ENCODE measurements at places on chromosomes 7 and 10.

DNA sequence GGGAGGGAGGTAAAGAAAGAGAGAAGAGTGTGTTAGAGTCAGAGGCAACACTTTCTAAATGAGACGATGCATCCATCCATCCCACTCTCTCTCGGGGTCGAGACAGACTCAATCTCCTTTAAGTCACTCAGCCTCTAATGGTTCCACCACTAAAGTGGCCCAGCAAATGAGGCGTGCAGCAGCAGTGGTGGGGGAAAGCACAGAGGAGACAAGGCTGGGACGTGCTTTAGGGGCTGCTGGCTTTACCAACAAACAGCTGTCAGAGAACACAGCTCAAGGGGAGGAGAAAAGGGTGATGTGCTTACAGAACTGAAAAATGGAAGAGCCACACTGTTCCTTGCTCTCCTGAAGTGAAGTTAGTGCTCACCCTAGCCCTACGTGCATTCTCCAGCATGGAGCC is 4.5 kb upstream of the SEC31B start:
- no peak for DNase-seq

- DNase-seq = no peak
These were observed 60.6 kb upstream of the SHH start for GRCh38 chr7:155872678-155873369.

DNA sequence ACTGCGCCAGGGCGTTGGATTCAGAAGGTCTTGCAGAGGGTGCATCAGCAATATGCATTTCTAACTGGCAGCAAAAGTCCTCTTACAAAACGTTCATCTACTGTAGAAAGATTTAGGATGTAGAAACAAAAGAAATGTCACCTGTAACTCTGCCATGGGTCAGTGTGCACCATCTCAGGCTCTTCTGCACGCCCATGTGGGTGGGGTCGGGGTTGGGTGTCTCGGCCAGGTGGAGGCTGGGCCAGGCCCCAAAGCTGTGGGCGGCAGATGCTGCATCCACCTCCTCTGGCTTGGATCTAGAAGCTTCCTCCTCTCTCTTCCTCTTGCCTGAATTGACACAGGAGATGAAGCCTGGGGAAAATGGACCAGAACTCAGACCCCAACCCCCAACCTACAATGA is 111.3 kb upstream of the PPP2R2D start:
- DNase-seq = no peak

- no peak for DNase-seq
These were observed 128.5 kb upstream of the COL1A2 start for GRCh38 chr7:94266238-94266644.

DNA sequence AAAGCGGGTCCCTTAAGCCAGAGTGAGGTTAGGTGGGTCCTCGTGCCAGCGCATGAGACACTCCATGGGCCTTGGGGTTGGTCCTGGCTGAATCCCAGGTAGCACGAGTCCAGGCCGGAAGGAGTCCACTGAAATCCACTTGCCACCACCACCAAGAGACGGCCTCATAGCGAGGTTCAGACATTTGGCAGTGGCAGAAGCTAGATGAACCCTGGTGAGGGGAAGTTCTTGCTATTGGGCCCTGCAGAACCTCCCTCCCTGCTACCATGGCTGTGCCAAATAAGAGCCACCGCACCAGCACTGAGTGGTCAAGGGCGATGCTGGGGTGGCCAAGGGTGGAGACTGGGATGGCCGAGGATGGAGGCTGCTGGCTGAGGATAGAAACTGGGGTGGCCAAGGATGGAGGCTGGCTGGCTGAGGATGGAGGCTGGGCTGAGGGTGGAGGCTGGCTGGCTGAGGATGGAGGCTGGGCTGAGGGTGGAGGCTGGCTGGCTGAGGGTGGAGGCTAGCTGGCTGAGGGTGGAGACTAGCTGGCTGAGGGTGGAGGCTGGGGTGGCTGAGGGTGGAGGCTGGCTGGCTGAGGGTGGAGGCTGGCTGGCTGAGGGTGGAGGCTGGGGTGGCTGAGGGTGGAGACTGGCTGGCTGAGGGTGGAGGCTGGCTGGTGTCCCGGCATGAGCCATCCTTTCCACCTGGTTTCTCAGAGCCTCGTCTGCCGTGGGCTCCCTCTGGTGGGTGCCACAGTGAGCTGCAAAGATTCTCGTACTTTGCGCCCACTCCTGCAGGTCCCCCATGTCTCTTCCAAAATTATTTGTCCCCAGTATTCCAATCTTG is 88.2 kb downstream of the ELFN1 start:
- peak; percentile 53 for DNase-seq

DNA sequence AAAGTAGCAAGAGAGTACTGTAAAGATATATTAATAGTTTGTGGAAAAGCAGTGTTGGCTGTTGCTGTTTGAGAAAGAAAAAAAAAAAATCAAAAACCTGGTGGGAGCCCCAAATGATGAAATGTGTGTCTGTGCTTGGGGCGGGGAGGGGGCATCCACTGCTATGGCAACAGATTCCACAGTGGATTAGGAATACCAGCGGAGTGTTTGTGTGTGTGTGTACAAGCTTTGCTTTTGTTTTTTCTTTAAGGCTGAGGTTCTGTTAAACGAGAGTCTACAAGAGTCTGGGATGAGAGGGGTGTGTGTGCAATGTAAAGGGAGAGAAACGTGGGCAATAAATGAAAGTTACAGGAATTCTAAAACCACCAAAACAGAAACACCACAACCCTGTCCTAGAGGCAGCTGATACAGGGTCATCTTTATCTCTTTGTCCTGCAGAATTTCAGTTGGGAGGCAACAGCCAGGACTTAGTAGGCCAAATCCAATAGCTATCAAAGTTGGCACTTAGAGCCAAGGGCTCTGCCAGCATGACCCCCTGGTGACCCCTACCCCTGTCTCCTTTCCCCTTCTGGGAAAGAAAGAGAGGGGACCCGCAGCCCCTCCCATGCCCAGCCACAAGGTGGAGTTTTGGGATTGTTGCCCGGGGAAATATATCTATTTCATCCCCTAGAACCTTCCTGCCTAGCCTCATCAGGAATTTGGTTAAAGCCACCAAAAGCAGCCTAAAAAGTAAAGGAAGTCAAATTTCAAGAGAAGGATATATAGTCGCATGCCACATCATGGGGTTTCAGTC is 85.4 kb downstream of the OSBPL3 start:
- no peak for DNase-seq

DNA sequence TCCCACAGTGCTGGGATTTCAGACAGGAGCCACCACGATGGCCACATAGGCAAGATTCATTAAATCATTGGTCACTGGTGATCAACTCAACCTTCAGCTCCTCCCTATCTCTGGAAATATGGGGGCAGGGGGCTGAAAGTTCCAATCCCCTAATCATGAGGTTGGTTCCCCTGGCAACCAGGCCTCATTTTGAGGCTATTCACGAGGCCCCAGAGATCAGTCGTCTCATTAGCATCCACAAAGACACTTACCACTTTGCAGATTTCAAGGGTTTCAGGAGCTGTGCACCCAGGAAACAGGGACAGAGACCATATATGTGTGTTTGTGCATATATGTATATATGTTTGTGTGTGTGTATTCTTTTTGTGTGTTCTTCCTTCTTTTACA is 7.7 kb upstream of the GUSB start:
- no peak for DNase-seq

DNA sequence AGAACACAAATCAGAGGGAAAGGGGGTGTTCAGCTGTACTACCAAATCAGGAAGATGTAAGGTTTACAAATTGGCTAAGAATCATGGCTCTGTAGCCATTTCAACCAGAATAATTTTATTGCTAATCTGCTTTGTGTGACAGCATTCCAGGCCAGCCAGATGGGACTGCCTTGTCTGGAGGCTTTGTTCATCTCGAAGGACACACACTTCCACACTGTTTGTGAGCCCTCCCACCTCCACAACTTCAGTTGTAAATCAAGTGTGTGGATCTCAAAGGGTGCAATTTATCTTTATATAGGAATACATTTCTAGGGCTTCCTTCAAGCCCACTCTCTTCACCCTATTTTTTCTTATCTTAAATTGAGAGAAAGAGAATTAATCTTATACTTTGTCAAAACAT is 6.9 kb upstream of the OIT3 start:
- DNase-seq = no peak

DNA sequence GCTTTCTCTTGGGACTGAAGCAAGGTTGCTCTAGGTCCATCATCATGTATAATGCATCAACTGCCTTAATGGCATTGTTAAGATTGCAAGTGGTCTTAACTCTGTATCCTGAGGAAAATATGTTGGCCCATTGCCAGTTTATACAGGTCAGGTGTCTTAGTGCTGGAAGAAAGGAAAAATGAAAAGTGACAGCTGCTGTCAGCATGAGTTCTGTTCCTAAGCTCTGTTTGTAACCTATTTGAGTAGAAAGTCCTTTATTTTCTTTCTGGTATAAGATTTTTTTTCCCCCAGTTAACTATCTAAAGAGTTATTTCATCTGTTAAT is 127.2 kb downstream of the SRI start:
- DNase-seq = no peak

DNA sequence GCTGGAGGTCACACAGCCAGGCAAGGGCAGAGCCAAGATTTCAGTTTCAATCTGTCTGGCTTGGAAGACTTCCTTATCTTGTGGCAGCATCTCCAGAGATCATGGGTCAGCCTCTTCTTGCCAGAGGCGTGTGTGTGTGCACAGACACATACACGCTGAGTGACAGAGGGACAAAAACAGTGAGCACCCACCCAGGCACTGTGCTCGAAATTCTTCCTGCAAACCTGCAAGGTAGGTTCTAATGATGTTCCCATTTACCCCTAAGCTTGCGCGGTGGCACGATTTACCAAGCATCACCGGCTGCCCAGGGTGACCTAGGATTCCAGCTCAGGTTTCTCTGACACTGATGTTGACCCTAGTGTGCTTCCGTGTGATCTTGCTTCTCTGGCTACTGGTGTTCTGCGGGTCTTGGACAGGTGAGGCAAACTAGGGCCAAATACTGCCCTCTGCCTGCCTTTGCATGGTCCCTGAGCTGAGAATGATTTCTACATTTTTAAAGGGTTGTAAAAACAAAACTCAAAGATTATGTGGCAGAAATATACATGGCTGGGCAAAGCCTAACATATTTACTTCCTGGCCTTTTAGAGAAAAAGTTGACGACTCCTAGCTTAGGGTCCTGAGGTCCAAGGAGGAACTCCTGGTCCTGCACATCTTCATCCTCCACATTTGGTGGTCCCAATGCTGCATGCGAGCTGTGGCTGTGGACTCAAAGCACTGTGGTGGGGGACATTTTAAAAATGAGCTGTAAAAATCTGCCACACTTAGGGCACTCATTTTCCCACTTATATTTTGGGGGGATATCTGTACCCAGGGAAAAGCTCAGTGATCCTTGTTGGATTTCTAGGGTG is 268.5 kb downstream of the RPS24 start:
- no peak for DNase-seq

- DNase-seq = peak; percentile 53
These were observed 1.7 kb upstream of the TNKS2 start for GRCh38 chr10:91796331-91797047.

- DNase-seq = no peak
These were observed 21.8 kb upstream of the MRC1 start for GRCh38 chr10:17787087-17787961.

All from testis (tissue), 5 donors.